ENCODE measurements at places on chromosomes 1 and 21. TPM values are rescaled to one million over a fixed set of nuclear protein-coding genes. Genes with fewer than 3 reads are reported as not detected.

The CELA3B gene
- total RNA-seq, result 0.90 TPM

The FAM3B gene
- 0.90 TPM for total RNA-seq

The USP25 gene
- 52.3 TPM for total RNA-seq

The DCST2 gene
- total RNA-seq, result 0.87 TPM

The TTC22 gene
- not detected for total RNA-seq

The PTGER3 gene
- 253 TPM for total RNA-seq

DNA sequence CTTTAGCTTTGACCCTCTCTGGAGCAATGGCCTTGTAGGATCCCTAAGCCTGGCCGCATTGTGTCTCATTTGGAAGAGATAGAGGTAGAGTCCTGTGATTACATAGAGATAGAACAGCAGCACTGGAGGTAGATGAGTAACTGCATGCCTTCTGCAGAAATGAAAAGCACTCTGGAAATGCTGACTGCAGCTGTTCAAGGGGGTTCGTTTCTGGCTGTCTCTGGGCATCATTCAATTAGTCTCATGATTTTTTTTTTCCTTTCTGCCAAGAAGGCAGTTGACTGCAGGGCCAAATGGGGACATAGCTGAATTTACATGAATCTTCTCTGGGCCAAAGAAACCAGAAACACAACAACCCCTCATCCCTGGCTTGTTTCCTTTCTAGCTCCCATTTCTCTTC is 28.1 kb upstream of the SNX27 start:
- no peak for DNase-seq

- DNase-seq, result no peak
Measured at GRCh38 chr1:48988633-48989197, 212.0 kb upstream of the BEND5 start.

DNA sequence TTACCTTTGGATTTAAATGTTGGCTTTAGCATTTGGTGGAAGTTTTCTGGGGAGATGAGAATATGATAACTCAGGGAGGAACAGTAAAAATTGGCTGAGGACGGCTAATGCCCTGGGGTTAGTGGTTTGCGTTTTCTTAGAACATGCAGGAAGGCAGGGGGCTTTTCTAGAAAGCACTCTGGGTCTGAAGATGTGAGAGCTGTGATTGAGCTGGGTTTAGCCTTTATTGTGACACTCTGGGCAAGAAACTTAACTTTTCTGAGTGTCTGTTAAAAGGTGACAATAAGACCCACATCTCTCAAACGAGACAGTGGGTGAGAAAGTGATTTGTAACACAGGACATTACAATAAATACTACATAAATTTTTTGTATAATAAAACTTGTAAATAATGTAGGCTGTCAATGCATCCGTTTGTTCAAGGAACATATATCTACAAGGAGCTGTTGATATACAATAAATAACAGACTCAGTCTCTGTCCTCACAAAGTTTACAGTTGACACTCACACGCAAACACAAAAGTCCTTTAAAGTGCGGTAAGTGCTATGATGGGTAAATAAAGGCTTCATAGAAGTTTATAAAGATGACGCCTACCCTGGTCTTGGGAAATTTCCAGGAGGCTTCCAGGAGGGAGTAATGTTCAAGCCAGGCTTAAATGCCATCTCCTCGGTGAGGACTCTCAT is 49.5 kb upstream of the MRPS6 start:
- DNase-seq, result no peak

DNA sequence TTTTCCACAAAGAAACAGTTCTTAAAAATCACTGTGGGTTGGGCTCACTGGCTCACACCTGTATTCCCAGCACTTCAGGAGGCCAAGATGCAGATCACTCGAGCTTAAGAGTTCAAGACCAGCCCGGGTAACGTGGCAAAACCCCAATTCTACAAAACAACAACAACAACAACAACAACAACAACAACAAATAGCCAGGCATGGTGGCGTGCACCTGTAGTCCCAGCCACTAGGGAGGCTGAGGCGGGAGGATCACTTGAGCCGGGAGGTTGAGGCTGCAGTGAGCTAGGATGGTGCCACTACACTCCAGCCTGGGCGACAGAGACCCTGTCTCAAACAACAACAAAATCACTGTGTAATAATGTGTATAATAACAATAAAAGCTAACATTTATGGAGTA is 40.8 kb downstream of the CDCP2 start:
- DNase-seq, result peak; percentile 30

- DNase-seq, result no peak
Measured at GRCh38 chr1:52426371-52426770, 22.0 kb downstream of the PRPF38A start.

DNA sequence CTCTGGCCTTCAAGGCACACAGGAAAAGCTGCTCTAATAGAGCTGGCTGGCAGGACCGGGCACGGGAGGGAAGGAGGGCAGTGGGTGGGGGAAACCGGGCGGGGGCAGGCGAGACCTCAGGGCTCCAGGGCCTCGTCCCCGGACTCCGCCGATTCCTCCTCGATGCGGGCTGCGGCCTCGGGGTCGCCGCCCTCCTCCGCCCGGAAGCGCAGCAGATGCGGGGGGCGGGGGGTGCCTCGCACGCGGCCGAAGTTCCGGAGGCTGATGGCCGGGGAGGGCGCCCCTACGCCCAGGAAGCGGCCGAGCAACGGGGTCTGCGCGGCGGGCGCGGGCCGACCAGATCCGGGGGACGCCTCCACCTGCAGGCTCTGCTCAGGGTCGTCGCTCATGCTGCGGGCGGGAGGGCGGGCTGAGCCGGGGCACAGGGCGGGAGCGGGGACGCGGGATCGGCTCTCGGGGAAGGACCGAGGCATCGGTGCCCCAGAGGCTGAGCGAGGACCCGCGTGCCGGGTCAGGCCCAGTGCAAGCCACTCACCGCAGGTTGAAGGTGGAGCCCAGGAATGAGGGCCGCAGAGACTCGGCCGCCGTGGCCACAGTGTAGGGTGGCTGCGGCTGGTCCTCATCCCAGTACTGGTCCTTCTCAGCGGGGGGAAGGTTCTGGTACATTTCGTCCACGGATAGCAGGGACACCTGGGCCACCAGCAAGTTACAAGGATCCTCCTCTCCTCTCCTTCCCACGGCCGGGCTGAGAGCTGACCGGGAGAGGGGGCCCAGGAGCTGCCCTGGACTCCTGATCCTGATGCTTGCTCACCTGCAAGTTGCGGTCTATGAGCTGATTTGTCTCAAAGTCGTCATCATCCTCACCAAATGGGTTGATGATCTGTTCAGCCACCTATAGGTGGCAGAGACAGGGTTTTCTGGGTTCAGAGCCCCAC is 3.6 kb downstream of the BEST4 start:
- no peak for DNase-seq

DNA sequence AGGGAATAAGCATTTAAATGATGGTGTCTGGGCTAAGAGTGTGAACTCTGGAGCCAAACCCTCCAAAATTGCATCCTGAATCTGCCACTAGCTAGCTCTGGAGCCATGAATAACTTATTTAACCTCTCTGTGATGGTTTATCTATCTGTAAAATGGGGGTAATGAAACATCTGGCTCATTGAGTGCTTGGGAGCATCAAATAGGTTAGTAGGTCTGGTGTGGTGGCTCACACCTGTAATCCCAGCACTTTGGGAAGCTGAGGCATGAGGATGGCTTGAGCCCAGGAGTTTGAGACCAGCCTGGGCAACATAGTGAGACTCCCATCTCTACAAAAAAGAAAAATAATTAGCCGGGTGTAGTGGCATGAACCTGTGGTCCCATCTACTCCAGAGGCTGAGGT is 42.8 kb downstream of the KIF1B start:
- no peak for DNase-seq

All from mesenteric fat pad (tissue), 1 donor.